ENCODE measurements at places on chromosomes 7 and 10.

GRCh38 chr7:31126976-31127375 is 74.9 kb downstream of the ADCYAP1R1 start:
- no peaks in the 10 kb centered on the region for H3K36me3 ChIP-seq
- H3K27me3 ChIP-seq = no peaks in the 10 kb centered on the region
- H3K27ac ChIP-seq = no peak overlapping the region

DNA sequence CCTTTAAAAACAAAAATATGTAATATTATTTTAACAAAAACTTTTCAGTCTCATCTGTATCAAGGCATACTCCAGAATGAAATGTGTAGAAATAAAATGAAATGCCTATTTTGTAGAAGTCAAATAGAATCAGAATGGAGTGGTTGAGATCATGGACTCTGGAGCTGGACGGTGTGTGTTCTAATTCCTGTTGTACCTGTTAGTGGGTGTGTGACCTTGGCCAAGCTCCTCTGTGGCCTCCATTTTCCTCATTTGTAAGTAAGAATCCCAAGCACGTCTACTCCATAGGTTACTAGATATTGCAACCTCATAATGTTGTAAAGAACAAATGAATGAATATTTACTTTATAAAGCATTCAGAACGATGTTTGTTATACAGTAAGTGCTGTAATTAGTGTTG is 74.9 kb downstream of the HDAC9 start:
- H3K27me3 ChIP-seq = no peaks in the 10 kb centered on the region
- H3K27ac ChIP-seq = no peak overlapping the region
- no peaks in the 10 kb centered on the region for H3K4me1 ChIP-seq
- DNase-seq = no peak

- no peaks in the 10 kb centered on the region for H3K27me3 ChIP-seq
- no peak overlapping the region for H3K27ac ChIP-seq
- no peaks in the 10 kb centered on the region for H3K36me3 ChIP-seq
- no peaks in the 10 kb centered on the region for H3K4me1 ChIP-seq
These were observed 417.6 kb downstream of the MAGI2 start for GRCh38 chr7:79035858-79036257.

- no peaks in the 10 kb centered on the region for H3K27me3 ChIP-seq
- DNase-seq = no peak
- H3K4me1 ChIP-seq = no peaks in the 10 kb centered on the region
- no peak overlapping the region for H3K27ac ChIP-seq
- no peaks in the 10 kb centered on the region for H3K36me3 ChIP-seq
These were observed 228.6 kb downstream of the FGFR2 start for GRCh38 chr10:121369616-121370015.

DNA sequence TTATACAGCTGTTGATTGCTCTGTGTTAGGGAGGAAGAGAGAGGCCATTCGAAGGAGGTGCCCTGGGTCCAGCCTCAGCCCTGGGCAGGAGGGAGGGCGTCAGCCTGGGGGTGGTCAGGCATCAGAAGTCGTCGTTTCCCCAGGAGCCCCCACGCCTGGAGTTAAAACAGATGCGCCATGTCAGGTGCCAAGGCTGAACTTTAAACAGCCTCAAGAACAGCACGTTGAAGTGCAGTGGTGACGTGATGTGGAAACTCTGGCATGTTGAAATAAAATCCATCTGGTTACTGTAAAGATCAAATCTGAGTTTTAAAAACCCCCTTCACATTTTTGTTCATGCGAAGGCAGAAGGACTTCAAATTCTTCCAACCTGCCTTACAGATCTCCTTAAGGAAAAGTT is 128.4 kb upstream of the PPP2R2D start:
- no peak for DNase-seq
- no peaks in the 10 kb centered on the region for H3K36me3 ChIP-seq
- H3K4me1 ChIP-seq = no peaks in the 10 kb centered on the region

DNA sequence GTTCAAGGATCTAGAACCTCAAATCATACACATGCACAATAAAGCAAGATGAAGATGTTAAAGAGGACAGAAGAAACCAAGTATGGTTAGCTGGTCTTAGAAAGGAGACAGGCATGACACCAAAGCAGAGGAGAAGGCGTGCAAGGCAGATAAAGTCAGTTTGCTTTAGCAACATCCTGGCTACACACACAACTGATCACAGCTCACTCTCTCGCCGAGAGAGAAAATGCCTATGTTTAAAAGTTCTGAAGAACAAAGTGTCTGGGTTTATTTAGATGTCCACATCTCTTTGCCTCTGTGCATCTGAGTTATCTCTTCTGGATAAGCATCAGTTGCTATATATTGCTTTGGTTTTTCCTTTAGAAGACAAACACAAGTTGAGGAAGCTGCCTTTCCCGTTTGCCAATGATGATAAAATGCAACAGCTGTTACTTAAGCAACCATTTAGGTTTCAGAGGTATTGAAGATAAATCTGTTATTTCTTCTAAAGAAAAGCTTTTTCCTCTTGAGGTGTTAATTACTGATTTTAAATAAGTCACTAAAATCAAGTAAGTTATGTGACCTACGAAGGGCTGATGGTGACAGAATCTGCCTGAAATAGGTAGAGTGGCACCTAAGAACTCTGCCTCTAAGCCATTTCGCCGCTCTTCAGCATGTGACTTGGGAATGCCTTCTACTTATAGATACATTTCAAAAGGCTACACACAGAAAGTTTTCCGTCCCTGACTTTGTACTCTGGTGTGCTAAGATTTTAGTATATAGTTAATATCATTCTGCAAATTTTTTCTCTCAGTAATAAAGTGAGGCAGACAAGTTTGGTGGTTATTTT is 146.2 kb upstream of the ASAH2 start:
- H3K27me3 ChIP-seq = no peaks in the 10 kb centered on the region
- no peak for DNase-seq

DNA sequence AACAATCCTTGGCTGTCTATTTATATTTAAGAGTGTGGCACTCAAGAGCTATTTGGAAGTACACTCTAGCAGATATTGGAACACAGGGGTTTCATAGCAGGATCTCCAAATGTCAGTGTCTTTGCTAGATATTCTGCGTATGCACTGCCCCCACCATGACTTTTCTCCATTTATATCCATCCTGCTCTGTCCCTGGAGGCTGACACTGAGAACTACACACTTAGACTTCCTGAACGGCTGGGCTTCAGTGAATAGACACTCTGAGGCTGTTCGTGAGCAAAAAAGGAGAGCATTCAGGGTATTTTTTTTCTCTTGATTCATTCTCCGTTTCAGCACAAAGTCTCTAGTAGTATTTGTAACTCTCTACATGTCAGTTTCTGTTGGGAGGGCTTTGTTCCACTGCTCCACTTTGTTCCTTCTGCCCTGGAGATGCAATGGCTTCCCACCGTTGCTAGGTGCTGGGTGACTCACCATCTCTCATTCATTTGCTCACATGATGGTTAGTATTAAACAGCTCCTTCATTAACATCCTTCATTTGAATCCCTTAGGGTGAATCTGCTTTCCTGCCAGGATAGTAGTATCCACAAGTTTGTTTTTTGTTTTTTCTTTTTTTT is 155.9 kb upstream of the SLC13A1 start:
- H3K4me1 ChIP-seq = no peaks in the 10 kb centered on the region
- no peak overlapping the region for H3K27ac ChIP-seq
- no peaks in the 10 kb centered on the region for H3K27me3 ChIP-seq
- no peak for DNase-seq

DNA sequence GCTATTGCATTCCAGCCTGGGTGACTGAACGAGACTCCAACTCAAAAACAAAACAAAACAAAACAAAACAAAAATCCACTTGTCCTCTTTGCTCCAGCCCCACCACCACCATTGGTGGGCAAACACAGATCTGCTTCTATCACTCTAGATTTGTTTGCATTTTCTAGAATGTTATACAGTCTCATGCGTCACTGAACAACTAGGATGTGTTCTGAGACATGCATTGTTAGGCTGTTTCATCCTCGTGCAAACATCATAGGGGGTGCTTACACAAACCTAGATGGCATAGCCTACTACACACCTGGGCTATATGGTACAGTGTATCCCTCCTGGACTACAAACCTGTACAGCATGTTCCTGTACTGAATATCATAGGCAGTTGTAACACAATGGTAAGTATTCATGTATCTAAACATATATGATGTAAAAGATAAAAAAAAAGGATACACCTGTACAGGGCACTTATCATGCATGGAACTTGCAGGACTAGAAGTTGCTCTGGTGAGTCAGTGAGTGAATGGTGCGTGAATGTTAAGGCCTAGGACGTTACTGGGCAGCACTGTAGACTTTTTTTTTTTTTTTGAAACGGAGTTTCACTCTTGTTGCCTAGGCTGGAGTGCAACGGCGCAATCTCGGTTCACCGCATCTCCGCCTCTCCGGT is 45.3 kb downstream of the BTBD16 start:
- DNase-seq = peak; percentile 5
- no peak overlapping the region for H3K4me3 ChIP-seq
- H3K27me3 ChIP-seq = no peaks in the 10 kb centered on the region
- peaks cover 7% of the 10 kb centered on the region for H3K4me1 ChIP-seq

DNA sequence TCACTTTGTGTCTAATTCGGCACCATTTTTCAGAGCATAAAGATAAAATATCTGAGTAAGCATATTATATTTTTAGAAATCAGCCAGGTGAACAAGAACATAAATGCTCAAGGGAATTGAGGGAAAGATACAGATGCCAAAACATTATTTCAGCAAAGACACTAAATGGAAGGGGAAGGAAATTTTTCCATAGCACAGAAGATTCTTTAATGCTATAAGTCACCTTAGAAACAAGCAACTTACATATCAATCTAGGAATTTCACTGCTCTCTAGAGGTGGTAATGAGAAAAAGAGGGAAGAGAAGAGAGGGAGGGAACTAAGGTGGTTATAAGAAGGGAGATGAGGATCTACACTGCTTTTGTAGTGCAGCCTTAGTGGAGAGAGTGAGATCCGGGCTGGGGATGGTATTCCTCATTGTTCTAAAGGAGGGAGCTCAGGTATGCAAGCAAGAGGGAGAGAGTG is 20.4 kb downstream of the ZNF365 start:
- no peaks in the 10 kb centered on the region for H3K4me1 ChIP-seq
- H3K36me3 ChIP-seq = no peaks in the 10 kb centered on the region
- H3K4me3 ChIP-seq = no peak overlapping the region
- no peak for DNase-seq
- no peak overlapping the region for H3K27ac ChIP-seq
- H3K27me3 ChIP-seq = no peaks in the 10 kb centered on the region

DNA sequence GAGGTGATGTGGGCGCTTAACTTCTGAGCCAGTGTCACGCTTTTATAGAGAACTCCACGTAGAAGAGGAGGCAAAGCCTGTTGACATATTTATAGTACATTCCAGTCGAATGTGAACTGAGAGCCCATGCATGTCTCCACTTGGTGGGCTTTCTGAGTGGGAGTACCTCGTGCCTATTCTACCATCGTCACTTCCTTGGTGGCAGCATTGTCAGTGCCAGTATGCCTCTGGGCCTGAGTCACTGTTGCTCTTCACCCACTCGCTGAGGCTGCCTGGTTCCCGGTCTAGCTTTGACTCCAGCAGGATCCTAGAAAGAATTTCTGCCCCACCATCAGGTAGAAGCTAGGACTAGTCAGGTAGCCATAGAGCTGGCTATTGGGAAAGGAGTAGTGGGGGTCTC is 30.0 kb upstream of the CDH23 start:
- H3K4me3 ChIP-seq = no peak overlapping the region
- H3K4me1 ChIP-seq = no peaks in the 10 kb centered on the region
- no peak overlapping the region for H3K27ac ChIP-seq
- no peaks in the 10 kb centered on the region for H3K36me3 ChIP-seq
- no peak for DNase-seq
- H3K27me3 ChIP-seq = no peaks in the 10 kb centered on the region

GRCh38 chr10:34998940-34999339 is 91.2 kb downstream of the CUL2 start:
- H3K4me3 ChIP-seq = no peak overlapping the region
- no peak for DNase-seq
- H3K27ac ChIP-seq = no peak overlapping the region

DNA sequence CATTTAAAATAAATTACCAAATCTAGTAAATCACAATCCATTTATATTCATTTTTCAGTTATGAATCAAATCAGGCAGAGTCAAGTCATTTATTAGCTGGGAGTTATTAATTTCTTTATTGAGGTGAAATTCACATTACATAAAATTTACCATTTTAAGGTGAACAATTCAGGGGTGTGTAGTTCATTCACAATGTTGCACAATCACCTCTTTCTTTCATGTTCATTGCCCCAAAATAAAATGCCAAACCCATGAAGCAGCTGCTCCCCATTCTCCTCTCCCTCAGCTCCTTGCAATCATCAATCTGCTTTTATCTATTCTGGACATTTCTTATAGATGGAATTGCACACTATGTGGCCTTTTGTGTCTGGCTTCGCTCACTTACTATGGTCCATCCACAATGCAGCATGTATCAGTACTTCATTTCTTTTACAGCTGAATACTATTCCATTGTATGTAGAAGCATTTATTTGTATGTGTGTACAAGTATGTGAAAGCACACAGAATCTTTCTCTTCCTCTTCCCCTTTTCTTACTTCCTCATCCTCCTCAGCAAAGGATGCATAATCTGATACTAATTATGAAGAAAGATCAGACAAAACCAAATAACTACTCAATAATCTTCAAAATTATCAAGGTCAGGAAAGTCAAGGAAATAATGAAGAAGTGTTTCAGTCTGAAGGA is 60.6 kb downstream of the LMBR1 start:
- no peaks in the 10 kb centered on the region for H3K27me3 ChIP-seq
- H3K36me3 ChIP-seq = no peaks in the 10 kb centered on the region
- H3K4me3 ChIP-seq = no peak overlapping the region
- DNase-seq = no peak

DNA sequence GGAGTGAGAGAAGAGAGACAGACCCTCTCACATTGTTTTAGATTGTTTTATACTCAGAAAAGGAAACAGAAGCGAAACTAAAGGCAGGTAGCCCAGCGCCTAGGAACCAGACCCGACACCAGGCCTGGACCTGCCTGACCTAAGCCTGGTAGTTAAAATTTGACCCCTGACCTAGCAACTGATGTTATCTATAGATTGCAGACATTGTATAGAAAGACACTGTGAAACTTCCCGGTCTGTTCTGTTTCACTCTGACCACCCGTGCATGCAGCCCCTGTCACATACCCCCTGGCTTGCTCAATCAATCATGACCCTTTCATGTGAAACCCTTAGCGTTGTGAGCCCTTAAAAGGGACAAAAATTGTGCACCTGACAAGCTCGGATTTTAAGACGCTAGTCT is 31.6 kb downstream of the VIPR2 start:
- H3K4me1 ChIP-seq = no peaks in the 10 kb centered on the region
- no peak overlapping the region for H3K27ac ChIP-seq
- no peak for DNase-seq

DNA sequence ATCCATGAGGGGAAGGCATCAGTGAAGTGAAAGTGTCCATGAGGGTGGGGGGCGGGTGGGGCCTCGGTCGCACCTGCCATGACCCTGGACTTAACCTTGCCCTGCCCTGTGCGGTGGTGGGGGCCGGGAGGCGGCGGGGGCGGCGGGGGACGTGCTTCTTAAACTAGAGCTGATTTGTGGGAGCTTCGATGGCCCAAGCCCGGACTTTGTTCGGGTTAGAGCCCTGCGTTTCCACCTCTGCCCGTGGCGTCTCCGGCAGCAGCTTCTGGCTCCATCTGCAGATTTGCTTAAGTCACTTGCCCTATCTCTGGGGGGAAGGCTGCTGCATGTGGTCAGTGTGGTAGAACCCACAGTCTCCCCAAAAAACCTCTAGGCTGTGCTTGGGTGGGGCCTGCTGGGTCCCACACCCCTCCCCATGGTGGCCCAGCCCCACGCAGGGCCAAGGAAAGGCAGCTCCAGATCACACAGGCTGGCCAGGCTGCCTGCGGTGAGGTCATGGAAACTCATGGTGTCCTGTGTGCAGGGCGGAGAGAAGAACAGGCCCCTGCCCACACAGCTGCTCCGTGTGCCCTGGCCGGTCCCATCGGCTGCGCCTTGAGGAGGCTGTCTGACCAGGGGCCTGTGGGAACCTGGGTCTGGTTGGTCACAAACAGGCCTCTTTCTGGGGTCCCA is 93.2 kb downstream of the INPP5A start:
- H3K27ac ChIP-seq = peak overlapping the region; percentile 69
- no peaks in the 10 kb centered on the region for H3K27me3 ChIP-seq
- peaks cover 10% of the 10 kb centered on the region for H3K4me1 ChIP-seq
- no peaks in the 10 kb centered on the region for H3K36me3 ChIP-seq
- no peak overlapping the region for H3K4me3 ChIP-seq

Measured in colonic mucosa (tissue), 4 donors.